Kidney capillary endothelial cell (primary cell): ENCODE measurements at places on chromosomes 2 and 18.

GRCh38 chr18:62289047-62289446, 36.1 kb upstream of the TNFRSF11A start:
- DNase-seq, result no peak

GRCh38 chr2:239597216-239597615, 196.4 kb upstream of the HDAC4 start:
- DNase-seq, result no peak

DNA sequence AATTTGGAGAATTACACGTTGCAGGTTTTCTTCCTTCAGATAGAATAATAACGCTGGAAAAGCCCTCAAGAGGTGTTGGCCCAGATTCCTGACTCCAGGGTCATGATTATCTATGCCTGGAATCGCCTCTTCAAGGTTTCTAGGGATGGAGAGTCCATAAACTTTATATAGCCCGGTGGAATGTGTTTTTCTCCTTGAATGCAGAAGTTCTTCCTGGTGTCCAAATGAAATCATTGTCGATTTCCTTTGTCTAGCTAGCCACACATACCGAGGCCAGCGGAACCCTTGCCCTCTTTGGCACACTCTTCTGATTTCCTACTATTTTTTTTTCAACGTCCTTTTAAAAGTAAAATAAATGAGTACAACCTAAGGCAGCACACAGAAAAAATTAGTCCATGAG, 117.8 kb downstream of the PID1 start:
- DNase-seq, result no peak

- no peak for DNase-seq
Observed at GRCh38 chr2:241014224-241014623, 15.8 kb downstream of the SNED1 start.

DNA sequence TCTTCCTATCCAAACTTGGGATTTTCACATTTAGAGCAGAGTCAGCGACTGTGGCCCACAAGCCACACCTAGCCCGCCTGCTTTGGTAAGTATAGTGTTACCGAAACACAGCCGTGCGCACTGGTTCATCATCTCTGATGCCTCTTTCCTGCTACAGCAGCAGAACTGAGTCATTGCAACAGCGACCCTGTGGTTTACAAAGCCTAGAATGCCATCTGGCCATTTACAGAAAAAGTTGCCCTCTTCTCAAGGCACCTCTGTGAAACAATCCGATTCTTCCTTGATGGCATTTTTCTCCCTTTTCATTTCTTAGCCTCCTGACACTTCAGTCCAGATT, 10.7 kb upstream of the IAH1 start:
- DNase-seq, result no peak

- no peak for DNase-seq
Observed at GRCh38 chr18:48975120-48975816, 24.5 kb upstream of the SMAD7 start.

DNA sequence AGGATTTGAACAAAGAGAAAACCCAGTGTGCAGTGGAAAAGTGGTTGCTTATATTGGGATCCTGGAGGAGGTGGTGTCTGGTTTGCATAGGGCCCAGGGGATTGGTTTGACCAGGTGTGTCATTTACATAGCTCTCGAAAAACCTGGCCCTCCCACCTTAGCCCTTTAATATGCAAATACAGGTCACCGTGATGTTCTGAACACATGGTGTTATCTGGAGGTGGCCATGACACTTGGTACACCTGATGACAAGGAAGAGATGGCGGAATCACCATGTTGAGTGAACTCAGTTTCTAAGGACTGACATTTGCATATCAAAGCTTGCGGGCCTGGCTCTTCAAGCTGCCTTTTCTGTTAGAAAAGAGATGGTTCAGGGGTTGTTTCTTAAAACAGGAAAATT, 2.3 kb upstream of the NAPG start:
- no peak for DNase-seq

- no peak for DNase-seq
Observed at GRCh38 chr2:153811516-153811915, 60.2 kb upstream of the GALNT13 start.

GRCh38 chr2:160836755-160837154, 323.5 kb upstream of the TANK start:
- no peak for DNase-seq

- no peak for DNase-seq
Observed at GRCh38 chr2:28404086-28404485, 11.4 kb downstream of the FOSL2 start.

DNA sequence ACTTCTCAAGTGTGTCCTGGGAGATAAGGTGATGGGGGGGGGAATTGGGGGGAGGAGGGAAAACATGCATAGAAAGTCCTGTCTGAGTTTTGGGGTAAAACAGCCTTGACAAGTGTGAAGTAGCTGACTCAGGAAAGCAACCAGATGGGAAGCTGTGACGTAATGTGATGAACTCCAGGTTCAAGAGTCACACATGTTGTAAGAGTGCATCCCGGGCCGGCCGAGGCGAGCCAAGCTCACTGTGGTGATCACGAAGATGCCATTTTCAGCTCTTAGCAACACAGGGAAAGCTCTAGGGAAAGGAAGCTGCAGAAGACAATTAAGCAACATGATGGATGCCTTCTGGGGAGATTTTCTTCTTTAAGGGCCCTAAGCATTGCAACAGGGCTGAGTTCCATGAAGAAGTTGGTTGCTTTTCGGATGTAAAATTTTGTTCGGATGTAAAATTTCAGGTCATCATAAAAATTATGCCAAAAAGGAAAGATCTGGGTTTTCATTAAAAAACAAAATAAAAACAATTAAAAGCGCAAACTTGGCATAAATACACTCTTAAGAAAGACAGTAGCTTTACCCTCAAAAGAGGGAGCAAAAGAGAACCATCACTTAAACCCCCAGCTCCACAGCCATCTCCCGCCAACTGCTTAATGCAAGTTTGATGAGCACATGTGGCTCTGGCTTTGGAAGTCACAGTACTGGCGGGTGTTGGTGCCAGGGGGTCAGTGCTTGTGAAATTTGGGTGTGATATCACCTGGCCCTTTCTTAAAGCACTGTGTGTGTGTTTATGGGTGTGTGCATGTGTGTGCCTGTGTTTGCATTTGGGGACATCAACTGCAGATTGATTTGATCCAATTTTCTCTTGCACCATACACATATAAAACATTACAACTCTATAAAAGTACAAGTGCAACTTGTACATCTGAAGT, 19.1 kb downstream of the SERTAD2 start:
- DNase-seq, result no peak
